Neural progenitor cell (in vitro differentiated cells): ENCODE measurements at places on chromosomes 7 and 10.

GRCh38 chr7:129470411-129470810 lies 31.9 kb upstream of the SMKR1 start:
- no peak for DNase-seq

DNA sequence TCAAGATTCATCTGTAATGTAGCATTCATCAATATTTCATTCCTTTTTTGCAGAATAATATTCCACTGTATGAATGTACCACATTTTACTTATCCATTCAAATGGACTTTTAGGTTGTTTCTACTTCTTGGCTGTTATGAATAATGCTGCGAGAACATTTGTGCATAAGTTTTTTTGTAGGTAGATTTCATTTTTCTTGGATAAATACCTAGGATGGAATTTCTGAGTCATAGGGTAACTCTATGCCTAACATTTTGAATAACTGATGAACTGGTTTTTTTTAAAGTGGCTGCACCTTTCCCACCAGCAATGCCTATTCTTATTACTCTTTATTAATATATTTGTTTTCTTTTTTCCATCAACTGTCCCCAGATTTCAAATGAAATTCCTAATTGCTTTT lies 9.1 kb upstream of the XPNPEP1 start:
- DNase-seq: no peak

GRCh38 chr7:25552998-25553397 lies 324.7 kb upstream of the NPVF start:
- no peak for DNase-seq

GRCh38 chr7:29564496-29565223 lies 1.0 kb downstream of the PRR15 start:
- peak; percentile 70 for DNase-seq

DNA sequence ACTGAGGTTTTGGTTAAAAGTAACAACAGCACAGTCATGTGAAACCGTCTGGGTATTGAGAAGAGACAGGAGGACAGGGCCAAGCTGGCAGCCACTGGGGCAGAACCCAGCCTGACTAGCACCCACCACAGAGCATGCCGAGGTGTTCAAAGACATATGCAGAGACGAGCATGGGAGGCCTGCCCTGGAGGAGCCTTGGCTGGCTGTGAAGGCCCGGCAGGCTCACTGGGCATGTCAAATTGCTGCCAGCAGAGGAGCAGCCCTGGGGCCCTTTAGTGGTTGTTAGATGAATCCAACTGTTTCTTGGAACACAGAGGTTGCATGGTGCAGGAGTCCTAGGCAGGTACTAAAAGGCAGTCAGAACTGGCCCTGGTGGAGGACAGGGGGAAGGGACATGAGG lies 5.0 kb upstream of the GDF2 start:
- DNase-seq: no peak
